ENCODE measurements at places on chromosomes 6 and 20. TPM values are rescaled to one million over a fixed set of nuclear protein-coding genes. Genes with fewer than 3 reads are reported as not detected.

The PTCRA gene
- not detected for polyA plus RNA-seq

The TCF15 gene
- 0.90 TPM for polyA plus RNA-seq

The ULBP1 gene
- polyA plus RNA-seq: 2.1 TPM

The NMBR gene
- polyA plus RNA-seq: 0.25 TPM

The MACROD2 gene
- 17.2 TPM for polyA plus RNA-seq

The TREML1 gene
- polyA plus RNA-seq: 0.65 TPM

The COL10A1 gene
- 0.55 TPM for polyA plus RNA-seq

The HLA-DPB1 gene
- 13.5 TPM for polyA plus RNA-seq

The EEF1A2 gene
- polyA plus RNA-seq: 0.67 TPM

The TMEM170B gene
- 10.7 TPM for polyA plus RNA-seq

The TRIM10 gene
- 0.27 TPM for polyA plus RNA-seq

The OR12D3 gene
- not detected for polyA plus RNA-seq

The CFB gene
- polyA plus RNA-seq: 10.7 TPM

The CD83 gene
- 12.6 TPM for polyA plus RNA-seq

The RHAG gene
- 0.96 TPM for polyA plus RNA-seq

The ZNF341 gene
- polyA plus RNA-seq: 3.0 TPM

DNA sequence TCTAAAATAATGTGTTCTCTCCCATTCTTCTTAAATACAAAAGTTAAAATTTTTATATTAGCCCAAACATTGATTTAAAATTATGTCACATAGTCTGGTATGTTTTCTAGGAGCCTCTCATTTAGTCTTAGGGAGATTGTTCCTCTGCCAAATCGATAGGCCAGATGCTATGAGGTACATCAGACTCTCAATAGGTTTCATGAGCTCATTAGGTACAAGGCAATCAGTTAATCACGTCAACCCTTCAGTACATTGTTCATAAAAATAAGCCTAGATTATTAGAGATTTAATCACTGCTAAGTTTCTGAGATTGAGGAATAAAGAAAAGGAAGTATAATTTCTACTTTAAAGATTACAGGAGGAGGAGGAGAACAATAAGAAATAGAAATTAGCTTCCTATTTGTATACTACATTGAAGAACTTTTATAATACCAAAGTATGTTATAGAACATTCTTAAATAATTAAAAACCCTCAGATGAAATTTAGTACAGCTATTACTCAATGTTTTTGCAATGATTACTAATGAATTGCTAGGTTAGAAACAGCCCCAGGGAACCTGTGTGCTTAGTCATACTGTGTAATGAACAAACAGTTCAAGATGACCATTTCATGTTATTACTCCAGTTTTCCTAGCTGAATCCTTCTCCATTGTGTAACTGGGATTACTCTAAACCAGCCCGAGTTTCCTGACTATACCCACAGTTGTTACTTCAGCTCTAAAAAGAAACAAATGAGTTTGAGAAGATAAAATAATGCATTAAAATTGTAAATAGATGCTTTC is 117.0 kb downstream of the BMP5 start:
- DNase-seq: no peak

- DNase-seq: no peak
These were observed 16.5 kb upstream of the TINAG start for GRCh38 chr6:54291738-54292137.

DNA sequence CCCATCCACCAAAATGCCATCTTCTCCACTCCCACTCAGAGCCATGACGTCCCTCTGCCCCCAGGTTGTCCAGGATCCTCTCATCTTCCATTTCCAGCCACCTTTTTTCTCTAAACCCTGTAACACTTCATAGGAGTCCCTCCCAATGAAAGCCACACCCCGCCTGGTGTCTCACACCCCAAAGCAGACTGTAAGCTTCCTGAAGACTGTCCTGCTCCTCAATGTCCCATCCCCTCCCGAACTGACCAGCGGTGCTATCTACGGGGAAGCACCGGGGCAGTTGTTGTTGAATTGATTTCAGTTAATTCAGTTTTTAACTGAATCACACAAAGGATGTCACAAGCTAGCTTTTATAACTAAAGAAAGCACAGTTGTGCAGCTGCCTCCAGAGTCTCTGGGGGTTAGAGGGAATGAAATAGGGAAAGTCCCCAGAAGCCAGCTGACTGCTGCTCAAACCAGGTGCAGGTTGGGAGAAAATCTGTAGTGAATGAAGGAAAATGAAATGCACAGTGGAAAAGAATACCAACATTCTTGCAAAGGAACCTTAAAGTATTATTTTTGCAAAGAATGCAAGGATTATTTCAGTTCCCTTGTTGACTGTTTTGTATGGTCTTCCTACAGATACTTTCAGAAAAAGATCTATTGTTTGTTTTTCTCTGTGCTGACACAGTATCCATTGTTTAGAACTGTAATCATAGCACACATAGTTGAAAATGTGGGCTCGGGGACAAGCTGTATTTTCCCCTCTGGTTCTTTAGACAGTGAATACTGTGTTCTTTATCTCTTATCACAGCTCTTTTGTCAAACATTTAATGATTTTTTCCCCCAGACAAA is 222.6 kb upstream of the QKI start:
- DNase-seq: no peak

- no peak for DNase-seq
These were observed 223.1 kb upstream of the SGK1 start for GRCh38 chr6:134541001-134541400.

- no peak for DNase-seq
These were observed 95.9 kb upstream of the ADGRF1 start for GRCh38 chr6:47138046-47138445.

- DNase-seq: no peak
These were observed 168.2 kb downstream of the SMOC2 start for GRCh38 chr6:168609026-168609685.

- no peak for DNase-seq
These were observed 176.6 kb upstream of the FERMT1 start for GRCh38 chr20:6299456-6299855.

DNA sequence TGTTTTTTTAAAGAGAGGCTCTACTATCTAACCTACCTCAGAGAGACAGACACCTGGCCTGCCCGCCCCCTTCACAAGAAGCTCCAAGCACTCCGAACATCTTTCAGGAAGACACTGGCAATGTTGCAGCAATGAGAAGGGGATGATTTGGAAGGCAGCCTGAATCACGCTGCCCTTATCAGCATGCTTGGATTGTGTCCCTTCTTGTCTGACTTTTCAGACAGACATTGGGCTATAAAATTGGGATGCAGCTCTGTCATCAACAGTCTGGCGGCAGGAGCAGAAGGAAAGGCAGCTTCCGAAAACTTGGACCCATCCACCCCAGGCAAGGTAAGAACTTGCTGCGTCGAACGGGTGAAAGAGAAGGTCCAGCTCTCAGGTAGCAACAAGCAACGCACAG is 56.0 kb downstream of the CDK5RAP1 start:
- no peak for DNase-seq

DNA sequence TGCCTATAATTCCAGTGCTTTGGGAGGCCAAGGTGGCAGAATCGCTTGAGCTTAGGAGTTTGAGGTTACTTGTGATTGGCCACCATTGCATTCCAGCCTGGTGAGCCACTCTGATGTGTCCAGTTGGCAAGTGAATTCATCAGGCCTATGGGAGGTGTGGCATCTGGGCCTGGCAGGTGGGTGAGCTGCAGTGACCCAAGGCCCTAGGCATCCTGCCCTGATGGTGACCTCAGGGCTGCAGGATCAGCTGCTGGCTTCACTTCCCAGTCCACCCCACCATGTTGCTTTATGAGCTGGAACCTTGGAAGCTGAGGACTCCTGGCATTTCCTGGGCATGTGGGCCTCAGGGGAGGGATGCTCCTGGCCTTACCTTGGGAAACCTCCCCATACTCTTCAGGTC is 20.5 kb downstream of the RSPH9 start:
- DNase-seq: no peak

DNA sequence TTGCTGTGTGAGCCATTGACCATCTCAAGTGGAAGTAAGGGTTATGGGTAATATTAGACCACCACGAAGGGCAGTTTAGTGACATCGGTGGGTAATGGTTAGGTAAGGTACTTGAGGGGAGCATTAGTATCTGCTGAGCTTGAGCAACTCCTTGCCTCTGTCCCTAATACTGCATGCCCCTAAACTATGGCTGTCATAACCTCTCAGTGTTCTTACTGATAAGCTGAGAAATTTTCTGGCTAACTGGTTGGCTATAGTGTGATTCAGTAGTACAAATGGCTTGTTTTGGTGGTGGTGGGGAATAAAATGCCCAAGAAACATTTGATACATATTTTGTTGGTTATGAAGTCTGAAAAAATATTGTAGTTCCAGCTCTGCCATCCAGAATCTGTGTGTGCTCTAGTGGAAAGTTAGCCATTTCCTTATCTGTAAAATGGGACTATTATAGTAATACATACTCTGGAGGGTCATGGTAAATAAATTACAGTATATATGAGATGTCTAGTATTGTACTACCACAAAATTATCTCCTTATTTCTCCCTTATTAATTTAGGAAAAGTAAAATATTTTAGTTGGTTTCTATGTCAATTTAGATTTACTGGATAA is 113.1 kb downstream of the NCOA3 start:
- DNase-seq: no peak

- DNase-seq: no peak
These were observed 472 bp upstream of the PAQR8 start for GRCh38 chr6:52361414-52361944.

- no peak for DNase-seq
These were observed 29.3 kb upstream of the EMILIN3 start for GRCh38 chr20:41395667-41396664.

DNA sequence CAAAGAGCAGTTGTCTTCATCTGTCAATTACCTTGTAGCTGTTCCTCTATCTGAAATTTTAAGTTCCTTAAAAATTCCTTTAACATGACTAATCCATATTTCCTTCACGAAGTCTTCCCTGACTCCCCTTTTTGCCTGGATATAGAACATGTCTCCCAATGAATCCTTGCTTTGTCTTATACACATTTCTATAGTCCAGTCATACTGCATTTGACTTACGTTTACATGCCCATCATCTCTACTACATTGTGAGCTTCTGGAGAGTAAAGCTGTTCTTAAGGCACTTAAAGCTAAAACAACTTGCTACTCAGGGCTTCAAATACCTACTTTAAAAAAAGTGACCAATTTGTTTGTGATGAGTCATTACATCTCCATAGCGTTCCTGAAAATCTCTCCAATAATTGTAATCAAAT is 4.9 kb downstream of the REV3L start:
- DNase-seq: no peak

GRCh38 chr6:153043719-153044118 is 41.2 kb upstream of the MTRF1L start:
- no peak for DNase-seq

DNA sequence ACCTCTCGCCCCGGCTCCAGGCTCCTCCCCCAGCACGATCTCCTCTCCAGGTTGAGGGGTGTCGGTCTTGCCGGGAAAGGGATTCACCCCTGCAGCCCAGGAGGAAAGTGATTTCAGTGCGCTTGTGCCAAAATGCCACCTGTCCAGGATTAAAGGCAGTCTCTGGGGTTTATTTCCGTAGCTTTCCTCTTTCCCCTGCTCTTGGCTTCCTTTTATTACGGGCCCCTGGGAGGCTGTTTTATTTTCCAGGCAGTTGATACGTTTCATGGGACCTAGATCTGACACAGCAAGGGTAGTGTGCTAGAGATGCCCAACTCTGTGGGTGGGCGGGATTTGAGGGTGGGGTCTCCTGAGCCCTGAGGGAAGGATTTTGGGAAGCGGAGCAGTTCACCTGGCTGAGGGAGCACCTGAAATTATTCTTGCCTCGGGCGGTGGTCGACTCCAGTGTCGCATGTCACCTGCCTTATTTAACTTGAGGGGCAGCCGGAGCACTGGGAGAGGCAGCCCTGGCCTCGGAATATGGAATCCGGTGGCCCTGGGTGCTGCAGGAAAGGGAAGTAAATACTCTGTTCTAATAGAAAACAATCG is 9.5 kb upstream of the NKX2-2 start:
- DNase-seq: no peak

DNA sequence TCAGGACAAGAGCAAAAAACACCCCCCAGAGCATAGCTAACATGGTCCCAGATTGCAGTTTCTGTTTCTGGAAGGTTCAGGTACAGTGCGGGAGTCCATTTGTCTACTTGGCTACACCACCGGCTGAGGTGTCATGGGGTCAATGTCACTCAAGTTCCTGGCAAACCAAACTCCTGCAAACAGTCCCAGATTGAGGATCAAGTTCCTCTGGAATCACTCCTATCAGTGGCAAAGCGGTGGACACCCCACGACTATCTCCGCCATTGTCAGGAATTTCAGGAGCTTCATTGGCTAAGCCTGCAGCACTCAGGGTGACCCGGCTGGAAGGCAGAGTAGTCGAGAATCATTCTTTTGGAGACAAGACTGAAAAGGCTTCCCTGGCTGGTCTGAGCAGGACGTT is 41.8 kb downstream of the SLC22A1 start:
- no peak for DNase-seq

DNA sequence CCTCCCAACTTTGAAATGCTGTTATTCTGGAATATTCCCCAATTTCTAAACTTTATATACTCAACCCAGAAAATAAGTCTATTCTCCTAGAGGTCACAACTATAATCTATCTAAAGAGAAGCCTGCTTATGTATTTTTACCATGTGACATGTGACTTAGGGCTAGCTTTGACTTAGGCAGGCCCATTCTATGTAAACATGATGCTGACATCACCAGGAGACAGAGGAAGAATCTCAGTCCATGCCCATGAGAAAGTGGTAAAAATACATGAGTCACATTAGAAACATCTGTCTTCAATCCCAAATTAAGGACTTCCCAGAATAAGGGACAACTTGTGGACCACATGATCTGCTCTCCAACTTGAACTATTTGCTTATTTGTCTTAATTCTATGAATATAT is 113.6 kb upstream of the ID4 start:
- DNase-seq: no peak

DNA sequence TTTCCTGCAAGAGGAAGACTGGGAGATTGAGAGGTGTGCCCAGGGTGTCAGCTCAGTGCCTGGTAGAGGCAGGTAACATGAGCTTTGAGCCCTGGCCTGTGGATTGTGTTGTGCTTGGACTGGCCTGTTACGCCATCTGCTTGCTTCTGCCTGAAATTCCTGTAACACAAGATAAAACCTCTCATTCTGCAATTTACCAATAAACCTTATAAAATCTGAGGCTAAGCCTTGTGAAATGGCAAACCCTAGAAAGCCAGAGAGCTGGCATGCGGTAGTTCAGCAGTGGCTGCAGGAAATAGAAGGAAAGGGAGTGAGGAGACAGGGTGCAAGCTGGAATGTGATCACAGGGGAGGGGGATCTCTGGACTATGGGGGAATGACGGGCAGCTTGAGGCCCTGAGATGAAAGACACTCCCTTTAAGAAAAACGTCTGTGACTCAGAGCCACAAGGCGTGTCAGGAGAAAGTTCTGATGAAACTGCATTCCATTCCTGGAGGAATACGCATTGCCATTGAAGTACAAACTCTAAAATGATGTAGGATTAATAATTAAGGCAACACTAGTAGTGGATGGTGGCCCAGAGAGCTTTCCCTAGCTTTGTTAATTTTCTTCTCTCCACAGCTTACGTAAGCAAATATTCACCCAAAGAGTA is 26.3 kb upstream of the TFAP2A start:
- no peak for DNase-seq

- DNase-seq: no peak
These were observed 6.2 kb upstream of the RAET1E start for GRCh38 chr6:149903938-149904611.

GRCh38 chr6:128508588-128509296 is 11.7 kb downstream of the PTPRK start:
- no peak for DNase-seq
